ENCODE measurements at places on chromosomes 13 and 19. TPM values are rescaled to one million over a fixed set of nuclear protein-coding genes. Genes with fewer than 3 reads are reported as not detected.

The CGB1 gene
- not detected for total RNA-seq

The ZIC5 gene
- total RNA-seq = not detected

The LRRC8E gene
- total RNA-seq = 2.6 TPM

The CPAMD8 gene
- total RNA-seq = 0.51 TPM

The ZNF419 gene
- 13.6 TPM for total RNA-seq

The ZNF763 gene
- total RNA-seq = 2.5 TPM

The VSTM2B gene
- total RNA-seq = not detected

The IQCN gene
- 0.83 TPM for total RNA-seq

The ACER1 gene
- total RNA-seq = not detected

The KIR3DL1 gene
- total RNA-seq = not detected

The ALOX5AP gene
- total RNA-seq = not detected

The ATP12A gene
- total RNA-seq = not detected

The ZNF773 gene
- total RNA-seq = 39.8 TPM
